ENCODE measurements at places on chromosomes 3 and 15.

- no peak for DNase-seq
Measured at GRCh38 chr3:120749843-120750242, 7.3 kb downstream of the GTF2E1 start.

GRCh38 chr3:3635109-3635508 is 164.1 kb upstream of the LRRN1 start:
- DNase-seq, result no peak

- peak; percentile 47 for DNase-seq
Measured at GRCh38 chr15:48449734-48450133, 118.5 kb downstream of the DUT start.

GRCh38 chr15:75677465-75678323 is 30.0 kb downstream of the SNX33 start:
- DNase-seq, result no peak

DNA sequence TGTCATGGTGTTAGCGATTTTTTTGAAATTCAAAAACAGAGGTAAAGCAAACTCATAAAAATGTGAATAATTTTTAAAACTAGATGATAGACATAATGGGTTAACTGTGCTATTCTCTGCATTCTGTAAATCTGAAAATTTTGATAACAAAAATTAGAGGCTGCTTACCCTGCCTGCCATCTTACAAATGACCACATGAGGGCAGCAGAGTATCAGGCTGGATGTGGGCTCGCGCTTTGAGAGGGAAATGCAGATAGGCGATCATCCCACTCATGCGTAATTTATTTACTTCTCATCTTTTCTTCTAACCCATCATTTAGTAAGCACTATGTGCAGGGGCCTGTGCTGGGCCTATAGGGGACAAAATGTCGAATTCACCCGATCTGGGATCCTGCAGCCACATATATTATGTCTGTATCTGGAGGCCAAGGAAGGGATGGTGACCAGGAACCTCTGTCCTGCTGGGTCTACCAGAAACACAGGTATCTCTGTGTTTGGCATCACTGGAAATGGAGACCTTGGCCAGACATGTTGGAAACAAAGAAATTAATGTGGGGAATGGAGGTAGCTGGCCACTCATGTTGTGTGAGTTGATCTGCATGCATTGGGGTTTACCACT is 7.8 kb upstream of the RAD18 start:
- DNase-seq, result peak; percentile 82

- peak; percentile 29 for DNase-seq
Measured at GRCh38 chr3:73056014-73056844, 5.2 kb upstream of the EBLN2 start.

DNA sequence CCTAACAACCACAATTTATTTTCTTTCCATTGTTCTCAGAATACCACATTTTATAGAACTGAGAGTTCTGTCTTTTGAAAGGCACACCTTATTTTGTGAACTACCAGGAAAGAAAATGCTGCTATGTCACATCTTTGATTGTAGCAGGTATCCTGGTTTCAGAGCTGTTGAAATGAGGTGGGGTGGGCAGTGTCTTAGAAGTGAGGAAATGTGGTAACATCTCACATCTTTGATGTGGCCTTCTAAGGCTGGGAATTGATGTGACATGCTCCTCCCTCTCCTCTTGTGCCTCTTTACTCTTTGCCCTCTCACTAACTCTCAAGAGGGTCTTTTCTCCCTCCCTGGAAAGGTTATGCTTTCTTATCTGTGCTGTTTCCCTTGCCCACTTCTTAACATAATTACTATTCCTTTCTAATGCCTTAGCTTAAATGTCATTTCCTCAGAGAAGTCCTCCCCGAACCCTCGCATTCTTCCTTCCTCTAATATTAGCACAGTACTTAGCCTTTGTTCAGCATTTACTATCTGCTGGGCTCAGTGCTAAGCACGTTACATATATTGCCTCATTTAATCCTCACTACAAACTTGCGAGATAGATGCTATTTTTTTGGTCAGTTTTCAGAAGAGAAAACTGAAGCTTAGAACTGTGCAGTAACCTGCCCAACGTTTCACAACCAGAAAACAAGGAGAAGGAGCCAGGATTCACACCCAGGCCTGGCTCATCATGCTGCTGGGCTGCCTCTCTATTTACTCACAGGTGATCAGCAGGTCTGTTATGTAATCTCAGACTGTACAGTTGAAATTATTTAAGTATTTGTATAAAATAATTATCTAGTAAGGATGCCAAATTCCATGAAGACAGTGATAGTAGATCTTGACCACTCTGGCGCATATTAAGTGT is 24.0 kb upstream of the SPTSSB start:
- DNase-seq, result no peak

- peak; percentile 74 for DNase-seq
Measured at GRCh38 chr3:184289426-184289938, 9.6 kb upstream of the PSMD2 start.

- no peak for DNase-seq
Measured at GRCh38 chr15:67892559-67893377, 52.9 kb upstream of the RNU6-1 start.

- no peak for DNase-seq
Measured at GRCh38 chr15:96625256-96625655, 294.8 kb downstream of the NR2F2 start.

- peak; percentile 47 for DNase-seq
Measured at GRCh38 chr3:72265256-72266015, 480.5 kb upstream of the PROK2 start.
